Dorsolateral prefrontal cortex (tissue), 122 donors: ENCODE measurements at places on chromosomes 5 and 9.

DNA sequence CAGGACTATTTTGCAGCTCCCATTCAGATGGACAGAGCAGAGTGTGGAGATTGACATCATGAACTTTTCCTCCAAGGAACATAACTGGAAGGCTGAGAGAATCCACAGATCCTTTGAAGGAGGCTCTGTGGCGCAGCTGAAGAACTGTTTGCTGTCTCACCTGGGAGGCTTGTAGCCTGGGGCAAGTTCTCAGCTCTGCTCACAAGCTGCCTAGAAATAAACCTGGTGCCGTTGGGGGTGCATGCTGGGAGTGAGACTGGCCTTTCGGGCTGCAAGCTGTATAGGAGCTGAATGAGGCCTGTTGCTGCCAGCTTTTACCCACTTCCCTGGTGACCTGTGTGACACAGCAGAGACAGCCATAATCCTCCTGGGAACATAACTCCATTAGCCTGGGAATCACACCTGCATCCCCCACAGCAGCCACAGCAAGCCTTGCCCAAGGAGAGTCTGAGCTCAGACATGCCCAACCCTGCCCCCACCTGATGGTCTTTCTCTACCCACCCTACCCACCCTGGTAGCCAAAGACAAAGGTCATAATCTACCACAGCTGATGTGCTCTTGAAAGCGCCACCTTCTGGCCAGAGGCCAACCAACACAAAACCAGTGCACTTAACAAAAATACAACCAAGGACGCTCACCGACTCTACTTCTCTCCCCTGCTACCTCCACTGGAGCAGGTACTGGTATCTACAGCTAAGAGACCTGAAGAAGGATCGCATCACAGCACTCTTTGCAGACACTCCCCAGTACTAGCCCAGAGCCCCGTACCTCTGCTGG is 205.1 kb upstream of the MRPS30 start:
- no peak for DNase-seq

GRCh38 chr5:131595088-131596033 is 39.7 kb downstream of the RAPGEF6 start:
- DNase-seq: no peak

- no peak for DNase-seq
These were observed 59.7 kb downstream of the DOCK8 start for GRCh38 chr9:274406-274805.

- no peak for DNase-seq
These were observed 82.8 kb upstream of the TLX3 start for GRCh38 chr5:171226096-171226754.

GRCh38 chr5:106262395-106262794 is 1408.3 kb downstream of the EFNA5 start:
- DNase-seq: no peak

DNA sequence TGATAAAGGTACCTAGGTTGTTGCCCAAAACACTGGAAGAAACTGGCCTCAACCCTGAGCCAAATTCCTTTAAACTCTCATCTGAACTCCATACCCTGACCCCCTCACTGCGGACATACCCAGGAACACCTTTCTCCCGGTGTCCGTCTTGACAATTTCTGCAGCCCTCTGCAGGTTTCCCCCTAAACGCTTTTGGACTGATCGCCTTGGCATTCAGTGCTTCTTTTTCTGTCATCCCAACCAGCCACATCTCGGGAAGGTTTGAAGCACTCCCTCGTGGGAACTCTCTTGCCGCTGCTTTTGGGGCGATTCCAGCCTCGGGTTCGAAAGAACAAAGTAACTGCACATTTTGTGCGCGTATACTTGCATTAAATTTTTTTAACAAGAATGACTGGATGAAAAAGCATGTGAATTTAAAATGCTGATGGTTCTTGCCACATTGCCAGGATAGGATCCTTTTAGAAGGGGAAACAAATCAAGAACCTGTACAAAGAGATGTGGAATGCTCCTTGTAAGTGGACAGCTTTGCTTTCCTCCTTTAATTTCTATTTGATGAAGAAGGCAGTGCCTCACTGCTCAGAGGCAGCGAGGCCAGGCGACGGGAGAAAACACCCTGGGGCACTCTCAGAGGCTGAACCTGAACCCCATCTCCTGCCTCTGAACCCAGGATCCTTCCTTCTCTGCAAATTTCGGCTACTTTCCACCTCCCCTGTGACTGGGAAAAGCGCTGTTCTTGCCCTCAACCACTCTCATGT is 615 bp downstream of the PSMD5 start:
- no peak for DNase-seq

GRCh38 chr5:607541-608428 is 4.4 kb upstream of the CEP72 start:
- peak; percentile 29 for DNase-seq

- DNase-seq: no peak
These were observed 21.0 kb upstream of the ALDH1B1 start for GRCh38 chr9:38371495-38371894.

- DNase-seq: no peak
These were observed 166.7 kb upstream of the FER start for GRCh38 chr5:108581026-108581425.

GRCh38 chr5:57695179-57695578 is 212.6 kb upstream of the ACTBL2 start:
- DNase-seq: no peak

GRCh38 chr5:14180437-14180836 is 37.3 kb downstream of the TRIO start:
- DNase-seq: no peak

GRCh38 chr9:37602817-37603216 is 10.4 kb upstream of the TOMM5 start:
- no peak for DNase-seq

DNA sequence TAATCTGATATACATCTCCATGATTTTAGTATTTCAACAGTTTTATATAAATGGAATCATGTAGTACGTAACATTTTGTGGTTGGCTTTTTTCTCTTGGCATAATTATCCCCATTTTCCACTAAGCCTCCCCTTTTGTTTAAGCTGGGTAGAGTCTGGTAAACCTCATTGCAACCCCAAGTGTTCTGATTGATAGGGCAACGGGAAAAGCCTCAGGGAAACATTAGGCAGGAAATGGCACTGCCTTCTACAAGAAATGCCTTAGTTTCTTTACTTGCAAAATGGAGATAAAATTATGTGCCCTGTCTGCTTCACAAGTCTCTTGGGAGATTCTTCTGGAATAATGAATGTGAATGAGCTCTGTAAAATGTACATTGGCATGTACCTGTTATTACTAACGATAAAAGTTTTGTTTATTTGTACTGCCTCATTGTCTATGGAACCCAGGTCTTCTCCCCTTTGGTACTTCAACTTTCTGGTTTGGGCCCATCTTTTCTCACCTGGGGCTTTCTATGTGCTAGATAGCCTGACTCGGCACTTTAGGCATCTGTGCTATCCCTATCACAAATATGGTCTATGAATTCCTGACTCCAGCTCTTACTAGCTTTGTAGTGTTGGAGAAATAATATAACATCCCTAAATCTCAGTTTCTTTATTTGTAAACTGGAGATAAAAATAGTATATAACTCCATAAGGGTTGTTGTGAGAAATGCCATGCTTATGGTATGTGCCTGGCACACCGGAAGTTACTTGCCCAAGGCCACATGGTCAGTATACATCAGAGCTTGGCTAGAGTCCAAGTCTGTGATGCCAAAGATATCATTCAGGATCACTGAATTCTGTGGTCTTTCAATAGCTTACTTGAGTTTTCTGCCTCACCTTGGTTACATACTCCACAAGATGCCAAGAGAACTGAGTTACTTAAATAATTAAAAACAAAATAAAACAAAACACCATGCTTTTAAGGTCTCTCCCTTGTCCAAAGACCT is 48.2 kb upstream of the ZNF169 start:
- no peak for DNase-seq

GRCh38 chr5:59356813-59357380 is 536.6 kb downstream of the PDE4D start:
- no peak for DNase-seq

GRCh38 chr5:2187687-2188086 is 305.0 kb upstream of the IRX4 start:
- peak; percentile 14 for DNase-seq

GRCh38 chr9:128190516-128191405 is 611 bp downstream of the CIZ1 start:
- peak; percentile 60 for DNase-seq

- no peak for DNase-seq
These were observed 1793.0 kb upstream of the ACO1 start for GRCh38 chr9:30591461-30591860.

DNA sequence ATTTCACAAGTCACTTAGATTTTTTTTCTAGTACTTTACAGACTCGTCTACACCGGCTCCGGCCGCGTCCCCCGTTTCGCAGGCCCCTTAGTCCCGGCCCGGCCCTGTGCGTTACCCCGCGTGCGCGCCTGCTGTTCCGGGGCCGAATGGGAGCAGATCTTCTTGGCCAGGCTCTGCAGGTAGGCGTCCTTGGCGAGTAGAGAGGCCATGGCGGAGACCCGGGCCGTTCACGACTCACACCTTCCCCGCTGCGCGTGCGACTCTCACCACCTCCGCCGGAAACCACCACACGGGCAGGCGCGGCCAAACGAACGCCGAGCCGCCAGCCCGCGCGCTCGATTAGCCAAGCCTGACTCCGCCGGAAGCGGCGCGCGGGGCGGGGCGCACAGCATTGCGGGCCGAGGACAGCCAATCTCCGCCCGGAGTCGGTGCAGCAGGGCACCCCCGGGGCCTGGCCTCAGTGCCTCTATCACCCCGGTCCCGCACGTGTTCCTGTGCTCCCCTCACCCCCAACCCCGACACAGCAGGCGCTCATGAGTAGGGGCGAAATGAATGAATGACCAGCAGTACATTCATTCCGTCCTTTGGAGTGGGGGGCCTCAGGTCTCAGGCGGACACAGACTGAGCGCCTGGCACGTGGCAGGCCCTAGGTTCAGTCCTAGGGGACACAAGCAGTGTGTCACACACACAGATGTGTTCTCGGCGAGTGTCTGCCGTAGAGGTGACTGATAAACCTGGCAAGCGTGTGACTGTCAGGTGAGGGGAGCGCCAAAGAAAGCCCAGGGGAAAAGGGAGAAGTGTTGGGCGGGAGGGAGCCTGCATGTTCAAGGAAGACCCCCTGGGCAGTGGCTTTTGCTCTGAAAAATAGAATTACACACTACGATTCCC is at the start of gene SURF6:
Gene SURF6, minus strand, starts transcription at position 265 of the 888 bp plus-strand sequence. Its CDS starts 56 bp downstream, at position 209.
- DNase-seq: peak; percentile 94

DNA sequence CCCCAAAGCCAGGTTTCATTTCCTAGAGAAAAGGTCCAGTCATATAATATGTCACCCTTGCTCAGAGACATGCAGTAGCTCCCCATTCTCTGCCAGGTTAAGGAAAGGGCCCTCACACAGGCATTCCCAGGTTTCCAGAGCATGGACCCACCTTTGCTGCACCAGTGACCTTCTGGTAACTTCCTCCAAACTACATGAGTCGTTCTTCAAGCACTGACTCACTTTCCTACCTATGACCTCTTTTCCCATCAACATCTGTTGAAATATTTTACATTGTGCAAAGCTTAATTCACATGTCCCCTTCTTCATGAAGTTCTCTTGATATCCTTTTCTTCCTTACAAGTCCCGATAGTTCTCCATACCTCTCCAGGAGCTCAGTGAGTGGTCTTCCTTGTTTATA is 25.9 kb downstream of the SH3TC2 start:
- no peak for DNase-seq

DNA sequence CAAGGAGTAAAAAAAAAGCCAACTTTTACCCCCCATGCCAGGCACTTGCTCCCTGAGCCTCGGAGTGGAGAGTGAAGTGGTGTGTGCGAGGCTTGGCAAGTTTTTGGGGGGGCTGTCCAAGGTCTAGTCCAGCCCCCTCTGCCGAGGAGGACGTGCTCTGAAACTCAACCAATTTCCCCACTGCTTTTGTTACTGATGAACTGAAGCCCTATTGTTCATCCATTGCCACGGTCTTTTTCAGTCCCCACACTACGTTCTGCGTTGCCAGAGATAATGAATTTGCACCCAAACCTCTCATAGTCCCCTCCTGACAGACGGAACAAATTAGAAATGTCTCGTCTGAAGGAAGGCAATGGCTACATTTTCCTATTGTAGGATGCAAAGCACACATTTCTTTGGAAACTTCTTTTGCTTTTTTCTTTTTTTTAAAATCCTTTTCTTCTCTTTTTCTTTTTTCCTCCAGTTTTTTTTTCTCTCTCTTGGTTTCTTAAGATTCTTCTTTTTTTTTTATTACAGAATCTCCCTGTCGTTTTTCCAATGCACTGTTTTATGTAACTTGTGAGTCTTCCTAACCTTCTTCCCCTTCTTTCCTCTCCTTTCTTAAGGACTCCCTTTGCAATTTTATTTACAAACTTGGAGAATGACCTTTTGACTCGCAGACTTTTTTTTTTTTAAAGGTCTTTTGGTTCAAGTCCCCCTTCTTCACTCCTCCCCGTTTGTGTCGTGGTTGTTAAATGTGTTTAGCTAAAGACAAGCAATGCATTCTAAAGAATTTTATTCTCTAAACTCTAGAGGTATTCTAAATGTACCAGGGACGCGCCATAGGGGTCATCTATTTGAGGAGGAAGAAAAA is 209.5 kb downstream of the MEF2C start:
- peak; percentile 88 for DNase-seq

GRCh38 chr5:14182761-14183160 is 39.6 kb downstream of the TRIO start:
- no peak for DNase-seq

- DNase-seq: no peak
These were observed 181.9 kb upstream of the MSX2 start for GRCh38 chr5:174542471-174542870.

DNA sequence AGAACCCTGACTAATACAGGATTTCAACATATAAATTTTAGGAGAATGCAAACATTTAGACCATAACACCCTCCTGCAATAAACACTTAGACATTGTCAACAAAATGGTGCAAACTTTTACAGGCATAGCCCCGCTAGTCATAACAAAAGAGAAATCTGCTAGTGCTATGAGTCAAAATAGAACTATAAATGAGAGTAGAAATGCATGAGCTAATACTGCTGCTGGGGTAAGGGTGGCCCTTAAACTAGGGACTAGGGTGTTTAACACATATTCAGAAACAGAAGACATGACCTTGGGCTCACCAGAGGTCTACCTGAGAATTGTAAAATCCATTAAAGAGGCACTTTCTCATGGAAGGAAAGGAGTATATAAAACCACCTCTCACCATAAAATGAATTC is 131.6 kb downstream of the TLR4 start:
- DNase-seq: no peak
